ENCODE measurements at places on chromosomes 13 and 19.

DNA sequence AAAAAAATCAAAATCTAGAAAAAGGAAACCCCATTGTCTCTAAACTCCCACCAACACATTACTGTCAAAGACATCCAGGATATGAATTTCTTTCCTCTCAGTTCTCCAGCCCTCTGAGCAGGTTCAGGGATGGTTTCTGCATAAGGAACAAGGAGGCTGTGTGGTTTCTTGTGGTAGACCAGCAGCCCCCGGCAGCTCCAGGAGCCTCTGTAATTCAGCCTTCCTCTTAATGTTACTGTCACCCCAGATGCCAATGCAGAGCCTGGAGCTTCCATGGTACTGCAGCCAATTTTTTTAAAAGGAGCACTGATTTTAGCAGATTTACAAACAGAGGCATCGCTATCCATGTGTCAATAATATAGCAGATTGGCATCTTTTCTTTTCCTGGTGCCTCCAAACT lies 100.6 kb upstream of the FAM216B start:
- no peak for DNase-seq

GRCh38 chr13:40776681-40777165 lies 5.7 kb upstream of the MRPS31 start:
- DNase-seq: no peak

- no peak for DNase-seq
Measured at GRCh38 chr13:109913936-109914510, 127.6 kb upstream of the IRS2 start.

DNA sequence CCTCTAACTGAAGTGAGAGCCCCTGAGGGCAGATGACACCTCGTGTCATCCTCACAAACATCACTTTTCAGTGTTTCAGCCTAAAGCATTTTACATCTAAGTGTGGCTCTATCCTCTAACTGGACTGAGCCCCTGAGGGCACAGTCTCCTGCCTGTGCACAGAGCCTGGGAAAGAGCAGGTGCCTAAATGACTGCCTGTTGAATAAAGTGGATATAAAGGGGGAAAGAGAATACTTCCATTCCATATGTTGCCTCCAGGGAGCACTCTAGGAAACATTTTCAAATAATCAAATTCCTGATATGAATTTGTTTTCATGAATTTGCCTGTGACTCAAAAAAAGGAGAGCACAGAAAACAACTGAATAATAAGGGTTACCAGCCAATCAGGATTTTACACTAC lies 32.2 kb downstream of the CNMD start:
- DNase-seq: no peak

DNA sequence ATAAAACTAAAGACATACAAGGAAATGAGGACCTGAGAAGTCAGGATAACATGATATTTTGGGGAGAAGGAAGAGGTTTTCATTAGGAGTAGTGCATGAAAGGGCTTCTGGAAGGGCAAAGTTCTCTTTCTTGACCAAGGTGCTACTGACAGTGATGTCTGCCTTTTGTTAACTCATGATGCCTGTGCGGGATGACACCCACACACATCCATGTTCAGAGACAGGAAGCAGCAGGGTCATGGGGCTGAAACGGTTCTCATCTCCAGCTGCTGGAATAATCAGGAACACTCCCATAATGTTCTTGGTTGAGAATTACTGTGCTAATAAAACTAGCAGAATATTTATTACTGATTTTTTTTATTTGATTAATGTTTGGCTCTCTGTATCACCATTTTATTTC lies 29.1 kb downstream of the KCNC3 start:
- no peak for DNase-seq

GRCh38 chr19:3061182-3062161 lies 823 bp downstream of the TLE5 start:
- peak; percentile 91 for DNase-seq

GRCh38 chr13:35836446-35836845 lies 294.7 kb downstream of the DCLK1 start:
- DNase-seq: no peak

DNA sequence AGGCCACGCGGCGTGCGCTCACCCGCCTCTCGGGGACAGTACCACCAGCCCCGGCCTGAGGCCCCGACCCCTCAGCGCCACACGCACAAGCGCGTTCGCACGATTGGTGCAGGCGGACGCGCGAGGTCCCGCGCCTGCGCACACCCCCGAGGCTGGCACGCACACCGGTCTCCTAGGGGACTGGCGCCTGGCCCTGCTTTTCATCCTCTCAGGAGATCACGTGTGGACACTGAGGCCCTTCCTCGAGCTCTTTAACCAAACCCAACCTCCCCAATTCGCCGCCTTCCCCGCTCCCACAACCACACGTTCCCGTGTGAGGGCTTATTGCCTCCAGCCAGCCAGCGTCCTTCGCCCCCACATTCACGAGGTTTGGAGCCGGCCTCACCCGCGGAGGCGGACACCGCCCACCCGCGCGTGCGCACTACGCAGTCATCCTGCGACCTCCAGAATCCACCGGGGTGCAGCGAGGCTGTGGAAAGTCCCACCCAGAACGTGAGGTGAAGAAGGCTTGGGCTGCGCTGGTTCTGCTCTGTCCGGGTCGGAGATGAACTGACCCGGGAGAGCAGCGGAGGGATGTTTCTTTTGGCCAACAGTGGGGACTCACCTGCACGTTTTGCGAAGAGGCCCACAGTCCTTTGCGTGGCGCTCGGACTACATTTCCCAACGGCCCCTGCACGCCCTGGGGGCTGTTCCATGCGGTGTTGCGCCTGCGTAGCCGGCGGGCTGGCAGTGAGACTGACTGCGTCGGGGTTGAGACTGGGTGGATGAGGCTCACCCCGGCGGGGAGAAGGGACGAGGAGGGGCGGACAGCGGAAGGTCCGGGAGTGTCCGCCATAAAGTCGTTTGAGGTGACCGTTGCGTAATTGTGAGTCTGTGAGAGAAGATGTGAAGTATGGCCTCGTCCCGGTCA lies 539 bp upstream of the ZNF667 start:
- peak; percentile 59 for DNase-seq

DNA sequence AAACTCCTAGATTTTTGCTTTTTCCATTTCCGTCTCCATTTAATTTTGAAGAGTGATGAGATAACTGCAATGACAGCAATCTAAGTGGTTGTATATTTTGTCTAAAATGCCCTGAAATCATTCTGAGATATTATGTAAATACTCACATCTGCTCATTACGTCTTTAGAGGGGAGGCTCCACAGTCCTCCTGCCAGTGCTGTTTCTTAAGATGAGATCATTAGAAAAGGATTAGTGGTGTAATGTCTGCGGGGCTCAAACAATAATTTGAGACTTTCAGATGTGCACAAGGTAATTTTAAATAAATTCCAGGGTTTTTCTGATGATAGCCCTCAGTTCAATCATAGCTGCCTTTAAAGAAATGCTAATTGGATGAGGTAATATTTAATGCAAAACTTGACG lies 437.9 kb downstream of the FOXO1 start:
- no peak for DNase-seq
